Activated CD4-positive, alpha-beta T cell treated with anti-CD3 and anti-CD28 coated beads, Interleukin-2, amount 10 ng/mL, durations not matched to agents 7 days and 5 days (primary cell): ENCODE measurements at places on chromosomes 2 and 18.

GRCh38 chr18:13435586-13436333 lies 217.2 kb downstream of the LDLRAD4 start:
- DNase-seq = no peak

GRCh38 chr18:5424903-5425664 lies 118.7 kb downstream of the EPB41L3 start:
- DNase-seq = peak; percentile 48

DNA sequence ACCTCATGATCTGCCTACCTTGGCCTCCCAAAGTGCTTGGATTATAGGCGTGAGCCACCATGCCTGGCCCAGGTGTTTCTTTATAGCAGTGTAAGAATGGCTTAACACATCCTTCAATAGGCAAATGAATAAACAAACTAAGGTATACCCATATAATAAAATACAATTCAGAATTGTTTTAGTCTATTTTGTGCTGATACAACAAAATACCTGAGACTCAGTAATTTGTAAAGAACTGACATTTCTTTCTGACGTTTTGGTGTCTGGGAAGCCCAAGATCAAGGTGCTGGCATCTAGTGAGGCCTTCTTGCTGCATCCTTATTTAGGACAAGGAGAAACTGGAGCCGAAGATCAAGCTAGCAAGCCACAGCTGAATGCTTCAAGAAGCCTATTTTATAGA lies 1372.1 kb upstream of the DDX18 start:
- no peak for DNase-seq

DNA sequence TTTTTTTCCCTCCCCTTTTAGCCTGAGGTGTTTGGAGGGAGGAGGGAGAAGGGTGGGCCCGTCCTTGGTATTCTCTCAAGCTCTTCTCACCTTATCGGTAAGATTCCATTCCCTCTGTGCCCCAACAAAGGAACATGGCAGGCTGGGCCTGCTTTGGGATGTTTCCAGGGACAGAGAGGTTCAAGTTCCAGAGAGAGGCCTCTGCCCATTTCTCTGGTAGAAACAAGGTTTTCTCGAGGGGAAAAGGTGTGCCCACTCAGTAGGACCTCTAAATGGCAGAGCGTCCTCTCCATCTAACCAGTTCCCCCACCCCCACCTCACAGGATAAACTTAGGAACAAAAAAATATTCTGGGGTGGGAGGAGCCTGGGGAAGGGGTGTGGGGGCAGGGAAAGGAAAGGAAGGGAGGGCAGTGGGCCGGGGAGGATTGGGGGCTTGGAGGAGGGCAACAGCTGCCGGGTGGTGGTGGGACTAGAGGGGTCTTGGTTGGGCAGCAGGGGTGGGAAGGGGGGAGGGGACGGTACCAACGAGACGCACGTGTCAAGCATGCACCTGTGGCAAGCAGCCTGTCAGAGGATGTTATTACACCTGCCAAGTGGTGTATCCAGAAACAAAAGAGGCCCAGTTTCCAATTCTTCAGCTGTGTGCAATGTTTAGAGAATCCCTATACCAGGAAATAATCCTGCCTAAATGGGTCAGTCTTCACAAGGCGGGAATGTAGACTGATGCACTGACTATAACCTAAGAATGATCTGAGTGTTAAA lies 2.1 kb downstream of the PCBP1 start:
- peak; percentile 48 for DNase-seq

GRCh38 chr2:72951303-72952095 lies 34.2 kb downstream of the EMX1 start:
- no peak for DNase-seq
